ENCODE measurements at places on chromosomes 7 and 10.

GRCh38 chr10:51767103-51767763 is 67.8 kb upstream of the CSTF2T start:
- no peak overlapping the region for H3K4me3 ChIP-seq
- no peak for DNase-seq
- H3K27ac ChIP-seq, result no peak overlapping the region

DNA sequence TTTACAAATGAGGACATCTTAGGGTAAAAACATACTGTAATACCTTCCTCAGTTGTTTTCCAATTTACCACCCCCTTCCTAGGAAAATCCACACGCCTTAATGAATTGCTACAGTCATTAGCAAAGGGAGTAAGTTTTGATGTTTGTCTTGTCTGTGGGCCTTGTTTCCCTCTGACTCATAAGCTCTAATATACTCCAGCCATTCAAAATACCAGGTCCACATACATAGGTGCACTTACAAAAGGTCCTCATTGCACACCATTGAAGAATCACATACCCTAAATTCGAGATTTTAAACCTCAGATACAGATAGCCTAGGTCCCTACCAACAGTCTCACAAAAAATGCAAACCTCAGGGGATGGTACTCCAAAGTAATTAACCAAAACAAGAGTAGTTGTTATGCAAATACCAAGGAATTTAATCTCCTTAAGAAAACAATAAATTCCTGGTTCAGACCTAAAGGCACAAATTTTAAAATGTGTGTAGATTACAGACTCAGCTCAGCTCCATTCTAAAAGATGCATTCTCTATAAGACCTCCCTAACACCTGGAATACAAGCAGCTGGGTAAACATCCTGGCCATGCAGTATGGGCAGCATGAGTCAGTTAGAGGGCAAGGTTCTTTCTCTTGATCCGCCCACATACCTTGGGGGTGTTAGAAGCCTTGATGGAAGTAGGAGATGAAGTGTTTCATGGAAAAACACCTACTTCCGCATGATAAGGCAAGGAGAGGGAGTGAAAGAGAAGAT is 3.0 kb upstream of the LIPK start:
- H3K4me1 ChIP-seq, result peaks cover 4% of the 10 kb centered on the region
- no peak overlapping the region for H3K4me3 ChIP-seq
- no peak overlapping the region for H3K27ac ChIP-seq
- H3K27me3 ChIP-seq, result no peaks in the 10 kb centered on the region
- H3K36me3 ChIP-seq, result no peaks in the 10 kb centered on the region

GRCh38 chr10:101217450-101218281 is 11.6 kb downstream of the LBX1 start:
- no peak overlapping the region for H3K27ac ChIP-seq
- H3K27me3 ChIP-seq, result peaks cover 65% of the 10 kb centered on the region
- peaks cover 36% of the 10 kb centered on the region for H3K4me1 ChIP-seq
- no peaks in the 10 kb centered on the region for H3K36me3 ChIP-seq

GRCh38 chr7:24455813-24456525 is 117.3 kb upstream of the PALS2 start:
- H3K27me3 ChIP-seq, result peaks cover 17% of the 10 kb centered on the region
- no peak for DNase-seq
- no peak overlapping the region for H3K27ac ChIP-seq
- no peaks in the 10 kb centered on the region for H3K36me3 ChIP-seq
- no peak overlapping the region for H3K4me3 ChIP-seq

GRCh38 chr10:100359529-100360150 is 12.6 kb downstream of the SCD start:
- H3K27ac ChIP-seq, result no peak overlapping the region
- H3K36me3 ChIP-seq, result peaks cover 62% of the 10 kb centered on the region
- no peaks in the 10 kb centered on the region for H3K4me1 ChIP-seq
- H3K27me3 ChIP-seq, result no peaks in the 10 kb centered on the region
- no peak for DNase-seq
- no peak overlapping the region for H3K4me3 ChIP-seq

- H3K36me3 ChIP-seq, result peaks cover 93% of the 10 kb centered on the region
- H3K27ac ChIP-seq, result no peak overlapping the region
- H3K4me1 ChIP-seq, result no peaks in the 10 kb centered on the region
- no peaks in the 10 kb centered on the region for H3K27me3 ChIP-seq
Measured at GRCh38 chr7:857661-858060, 18.7 kb upstream of the GET4 start.

DNA sequence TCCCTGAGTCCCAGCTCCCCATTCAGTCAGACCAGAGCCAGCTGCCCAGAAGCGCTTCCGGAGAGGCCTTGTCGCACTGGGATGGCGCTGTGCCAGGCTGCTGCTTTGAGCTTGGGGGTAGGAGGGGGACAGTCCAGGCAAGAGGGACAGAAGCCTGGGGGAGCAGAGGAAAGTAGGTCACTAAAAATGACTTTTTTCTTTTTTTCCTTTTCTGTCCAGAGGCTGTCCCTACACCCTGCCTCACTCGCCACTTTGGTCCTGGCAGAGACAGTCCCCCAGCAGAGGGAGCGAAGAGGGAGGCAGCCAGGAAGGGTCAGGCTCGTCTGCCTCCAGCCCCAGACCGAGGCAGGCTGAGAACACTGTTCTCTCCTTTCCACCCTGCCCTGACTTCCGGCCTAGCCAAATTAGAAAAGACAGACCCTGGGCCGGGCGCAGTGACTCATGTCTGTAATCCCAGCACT is 15.8 kb upstream of the TRIM8 start:
- H3K27ac ChIP-seq, result no peak overlapping the region
- no peak overlapping the region for H3K4me3 ChIP-seq
- no peak for DNase-seq
- H3K36me3 ChIP-seq, result peaks cover 17% of the 10 kb centered on the region
- no peaks in the 10 kb centered on the region for H3K27me3 ChIP-seq
- peaks cover 18% of the 10 kb centered on the region for H3K4me1 ChIP-seq
